Activated T-helper 2 cell treated with anti-CD3 and anti-CD28 coated beads, Interferon-gamma antibody, Interleukin-2, Interleukin-4, amounts not matched to agents 10 μg/mL and 5 μg/mL and 100 μg/mL, durations not matched to agents 14 hours and 24 hours and 36 hours (primary cell): ENCODE measurements at places on chromosomes 2 and 18. TPM values are rescaled to one million over a fixed set of nuclear protein-coding genes. Genes with fewer than 3 reads are reported as not detected.
A peak's percentile ranks its signal among the peaks of the same experiment; 100 is the strongest.

DNA sequence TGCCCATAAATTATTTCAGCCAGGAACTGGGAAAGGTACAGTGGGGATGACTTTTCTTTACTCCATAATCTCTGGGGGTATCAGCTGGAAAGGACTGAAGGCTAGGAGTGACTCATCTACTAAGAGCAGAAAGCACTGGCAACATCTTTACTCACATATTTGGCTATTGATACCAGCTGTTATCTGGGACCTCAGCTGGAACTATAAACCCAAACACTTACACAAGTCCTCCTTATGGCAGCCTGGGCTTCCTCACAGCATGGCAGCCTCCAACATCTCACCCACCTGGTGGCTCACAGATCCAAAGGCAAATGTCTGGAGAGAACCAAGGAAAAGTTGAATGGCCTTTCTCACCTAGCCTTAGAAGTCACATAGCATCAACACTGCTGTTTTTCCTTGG, 379.0 kb upstream of the RND3 start:
- no peaks in the 10 kb centered on the region for H3K4me1 ChIP-seq
- H3K27ac ChIP-seq: no peak overlapping the region
- no peak for DNase-seq

DNA sequence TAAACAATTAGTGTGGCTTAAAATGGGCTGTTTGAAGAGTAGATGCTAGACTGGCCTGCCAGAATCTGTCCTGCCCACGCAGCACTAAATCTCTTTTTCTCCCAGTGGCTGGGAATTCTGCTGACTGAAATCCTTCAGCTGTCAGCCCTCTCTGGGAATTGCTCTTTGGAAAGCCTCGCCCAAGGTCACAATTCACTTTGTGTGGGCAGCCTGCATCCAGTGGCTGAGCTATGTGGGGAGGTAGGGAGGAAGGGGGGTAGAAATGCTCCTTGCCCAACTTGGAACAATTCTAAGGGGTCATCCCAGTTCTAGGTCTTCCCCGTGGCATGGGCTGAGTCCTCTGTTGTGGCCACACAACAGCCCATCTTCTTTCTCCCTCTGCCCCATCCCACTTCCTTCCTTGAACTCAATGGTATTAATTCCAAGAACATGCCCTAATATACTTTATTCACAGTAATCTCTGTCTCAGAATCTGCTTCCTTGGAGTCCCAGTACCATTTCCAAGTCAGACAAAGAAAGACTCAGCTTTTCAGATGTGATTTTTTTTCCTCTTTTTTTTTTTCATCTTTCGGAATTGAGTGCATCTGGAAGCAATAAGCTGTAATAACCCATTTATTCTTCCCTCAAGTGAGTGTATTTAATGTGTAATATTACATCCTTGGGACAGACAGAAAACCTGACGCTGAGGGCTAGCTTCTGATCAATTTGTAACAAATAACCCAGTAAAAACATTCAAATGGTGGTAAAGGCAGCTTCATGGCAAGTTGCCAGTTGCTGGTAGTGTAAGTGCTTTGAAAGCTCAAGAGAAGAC, 189.4 kb downstream of the GPD2 start:
- H3K4me1 ChIP-seq: no peaks in the 10 kb centered on the region
- no peak overlapping the region for H3K4me3 ChIP-seq
- no peak for DNase-seq
- no peak overlapping the region for H3K27ac ChIP-seq
- H3K27me3 ChIP-seq: peaks cover 6% of the 10 kb centered on the region

GRCh38 chr2:1864981-1865421, 120.7 kb upstream of the PXDN start:
- no peak for DNase-seq
- no peaks in the 10 kb centered on the region for H3K36me3 ChIP-seq
- no peak overlapping the region for H3K27ac ChIP-seq

GRCh38 chr2:176565641-176566323, 296.5 kb downstream of the MTX2 start:
- H3K36me3 ChIP-seq: no peaks in the 10 kb centered on the region
- H3K27ac ChIP-seq: no peak overlapping the region
- H3K27me3 ChIP-seq: peaks cover 39% of the 10 kb centered on the region
- no peak overlapping the region for H3K4me3 ChIP-seq
- no peaks in the 10 kb centered on the region for H3K4me1 ChIP-seq

GRCh38 chr18:46680784-46681695, 24.0 kb upstream of the LOXHD1 start:
- H3K4me1 ChIP-seq: no peaks in the 10 kb centered on the region
- H3K36me3 ChIP-seq: no peaks in the 10 kb centered on the region
- no peak overlapping the region for H3K27ac ChIP-seq
- no peak for DNase-seq

- no peaks in the 10 kb centered on the region for H3K27me3 ChIP-seq
- no peaks in the 10 kb centered on the region for H3K4me1 ChIP-seq
- no peaks in the 10 kb centered on the region for H3K36me3 ChIP-seq
- DNase-seq: no peak
- no peak overlapping the region for H3K4me3 ChIP-seq
Observed at GRCh38 chr2:120932472-120932871, 196.8 kb downstream of the GLI2 start.

- peak overlapping the region; percentile 99 for H3K27ac ChIP-seq
- peaks cover 20% of the 10 kb centered on the region for H3K36me3 ChIP-seq
- peaks cover 40% of the 10 kb centered on the region for H3K4me1 ChIP-seq
- H3K4me3 ChIP-seq: peak overlapping the region; percentile 100
Observed at GRCh38 chr2:196925768-196926561, 542 bp downstream of the PGAP1 start.

GRCh38 chr2:234629596-234629995, 132.7 kb upstream of the ARL4C start:
- no peaks in the 10 kb centered on the region for H3K4me1 ChIP-seq
- H3K4me3 ChIP-seq: no peak overlapping the region
- H3K36me3 ChIP-seq: no peaks in the 10 kb centered on the region
- DNase-seq: no peak
- no peak overlapping the region for H3K27ac ChIP-seq

DNA sequence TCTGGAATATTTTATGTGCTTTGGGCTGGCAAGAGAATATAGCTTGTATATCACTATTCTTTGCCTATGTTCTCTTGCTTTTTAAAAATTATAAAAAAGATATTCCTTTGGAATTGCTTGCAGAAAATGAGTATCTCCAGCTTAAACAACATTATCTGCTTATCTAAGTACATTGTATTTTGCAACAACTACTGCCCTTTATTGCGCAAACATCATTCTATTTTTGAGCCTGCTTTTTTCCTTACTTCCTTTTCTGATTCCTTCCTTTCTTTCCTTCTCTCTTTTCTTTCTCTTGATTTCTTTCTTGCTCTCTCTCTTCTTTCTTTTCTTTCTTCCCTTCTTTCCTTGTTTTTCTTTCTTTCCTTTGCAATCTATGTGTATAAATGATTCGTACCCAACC, 74.0 kb downstream of the UNC80 start:
- no peaks in the 10 kb centered on the region for H3K36me3 ChIP-seq
- H3K4me1 ChIP-seq: no peaks in the 10 kb centered on the region
- no peaks in the 10 kb centered on the region for H3K27me3 ChIP-seq
- no peak overlapping the region for H3K27ac ChIP-seq
- no peak for DNase-seq

- H3K36me3 ChIP-seq: no peaks in the 10 kb centered on the region
- no peaks in the 10 kb centered on the region for H3K27me3 ChIP-seq
- H3K4me1 ChIP-seq: no peaks in the 10 kb centered on the region
- no peak for DNase-seq
- no peak overlapping the region for H3K4me3 ChIP-seq
Observed at GRCh38 chr2:133812826-133813617, 244.8 kb upstream of the NCKAP5 start.

- no peak for DNase-seq
- H3K27ac ChIP-seq: no peak overlapping the region
- no peaks in the 10 kb centered on the region for H3K27me3 ChIP-seq
- no peaks in the 10 kb centered on the region for H3K36me3 ChIP-seq
Observed at GRCh38 chr2:199057936-199058335, 399.8 kb downstream of the SATB2 start.

GRCh38 chr2:39723497-39723896, 55.6 kb downstream of the THUMPD2 start:
- no peak overlapping the region for H3K27ac ChIP-seq
- DNase-seq: no peak
- peaks cover 3% of the 10 kb centered on the region for H3K4me1 ChIP-seq
- H3K36me3 ChIP-seq: no peaks in the 10 kb centered on the region
- peaks cover 13% of the 10 kb centered on the region for H3K27me3 ChIP-seq
- H3K4me3 ChIP-seq: no peak overlapping the region

- H3K27ac ChIP-seq: no peak overlapping the region
- H3K36me3 ChIP-seq: no peaks in the 10 kb centered on the region
- H3K4me3 ChIP-seq: no peak overlapping the region
- H3K4me1 ChIP-seq: no peaks in the 10 kb centered on the region
Observed at GRCh38 chr2:26650713-26651469, 9.7 kb upstream of the CIB4 start.

GRCh38 chr2:235077046-235077445, 125.2 kb downstream of the SH3BP4 start:
- no peaks in the 10 kb centered on the region for H3K27me3 ChIP-seq
- DNase-seq: no peak

GRCh38 chr2:115122701-115123100, 680.3 kb downstream of the DPP10 start:
- H3K27me3 ChIP-seq: no peaks in the 10 kb centered on the region
- H3K27ac ChIP-seq: no peak overlapping the region
- no peaks in the 10 kb centered on the region for H3K36me3 ChIP-seq
- no peak for DNase-seq

DNA sequence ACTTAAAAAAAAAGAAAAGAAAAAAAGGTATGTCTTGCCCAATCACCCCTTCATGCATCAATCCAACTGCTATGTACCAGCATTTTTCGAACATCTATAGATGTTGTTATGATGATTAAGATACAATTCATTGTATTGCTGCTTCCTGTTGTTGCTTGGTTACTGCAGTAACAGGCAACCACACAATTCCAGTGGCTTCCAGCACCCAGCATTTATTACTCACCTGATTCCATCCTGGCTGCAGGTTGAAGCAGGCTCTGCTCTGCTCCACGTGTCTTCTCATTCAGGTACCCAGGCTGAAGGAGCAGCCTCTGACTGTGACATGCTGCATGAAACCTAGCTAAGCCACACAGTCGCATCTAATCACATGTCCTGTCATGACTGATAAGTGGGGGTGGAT, 196.9 kb downstream of the INO80D start:
- H3K27me3 ChIP-seq: no peaks in the 10 kb centered on the region
- no peak overlapping the region for H3K4me3 ChIP-seq
- H3K36me3 ChIP-seq: no peaks in the 10 kb centered on the region
- no peak for DNase-seq

DNA sequence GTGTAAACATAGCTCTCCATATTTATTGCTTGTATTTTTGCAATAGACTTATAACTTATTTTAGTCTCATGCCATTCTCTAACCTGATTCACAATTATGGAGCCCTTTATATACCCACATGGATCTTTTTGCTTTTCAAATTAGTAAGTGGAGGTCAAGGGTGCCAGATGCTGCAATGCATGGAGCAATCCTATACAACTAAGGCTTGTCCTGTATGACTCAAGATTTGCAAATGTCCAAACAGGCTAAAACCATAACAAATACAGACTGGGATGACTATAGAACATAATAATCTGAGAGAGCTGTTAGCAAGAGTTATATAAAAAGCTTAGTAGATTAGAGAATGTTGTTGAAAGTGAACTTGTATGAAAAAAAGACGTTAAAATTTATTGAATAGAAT, 690.4 kb upstream of the NRXN1 start:
- H3K27me3 ChIP-seq: no peaks in the 10 kb centered on the region
- no peak overlapping the region for H3K4me3 ChIP-seq
- H3K4me1 ChIP-seq: no peaks in the 10 kb centered on the region
- H3K36me3 ChIP-seq: no peaks in the 10 kb centered on the region
- H3K27ac ChIP-seq: no peak overlapping the region

DNA sequence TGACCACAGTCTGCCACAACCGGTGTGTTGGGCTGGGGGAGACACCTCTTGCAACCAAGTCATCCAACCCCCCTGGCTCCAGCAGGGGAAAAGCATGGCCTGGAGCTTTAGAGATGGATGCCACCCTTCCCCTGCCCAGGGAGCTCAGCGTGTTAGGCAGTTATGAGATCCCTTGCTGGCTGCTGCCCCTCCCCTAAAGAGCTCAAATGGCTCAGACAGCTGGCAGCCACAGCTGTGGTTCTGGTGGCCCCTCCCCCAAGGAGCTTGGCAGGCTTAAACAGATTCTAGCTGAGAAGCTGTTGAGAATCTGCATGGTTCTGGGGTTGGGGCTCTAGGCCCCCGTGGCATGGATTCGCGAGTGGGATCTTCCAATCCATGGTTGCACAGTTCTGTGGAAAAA, 64.7 kb downstream of the TEX51 start:
- H3K4me3 ChIP-seq: no peak overlapping the region
- no peaks in the 10 kb centered on the region for H3K4me1 ChIP-seq
- no peaks in the 10 kb centered on the region for H3K36me3 ChIP-seq
- DNase-seq: no peak

DNA sequence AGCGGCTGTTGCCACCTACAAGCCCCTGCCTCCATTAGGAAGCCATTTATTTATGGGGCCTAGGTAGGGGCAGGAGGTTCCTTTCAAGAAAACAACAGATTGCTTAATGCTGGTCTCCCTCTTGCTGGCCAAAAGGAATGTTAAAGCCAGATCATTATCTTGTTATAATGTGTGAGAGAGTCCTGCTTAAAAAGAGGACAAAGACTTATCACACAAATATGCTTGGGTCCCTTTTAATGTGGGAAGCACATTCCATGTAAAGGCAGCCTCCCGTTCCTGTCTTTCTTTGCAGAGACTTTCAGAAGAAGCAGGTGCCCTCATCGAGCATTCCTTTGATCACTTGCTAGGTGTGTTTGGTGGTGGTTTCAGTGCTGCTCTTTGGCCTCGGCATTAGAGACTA, 76.4 kb downstream of the AGAP1 start:
- H3K27ac ChIP-seq: no peak overlapping the region
- no peak for DNase-seq
- H3K36me3 ChIP-seq: no peaks in the 10 kb centered on the region
- no peak overlapping the region for H3K4me3 ChIP-seq
- no peaks in the 10 kb centered on the region for H3K4me1 ChIP-seq

Gene PLCL1
- total RNA-seq: 1.8 and 2.0 TPM in 2 replicates

Gene ALPI
- total RNA-seq: not detected in 2 replicates

Gene PPP1R7
- 101 and 106 TPM in 2 replicates for total RNA-seq

Gene EDAR
- total RNA-seq: 0.11 TPM in 2 replicates

Gene PAX8
- total RNA-seq: 0.76 and 0.84 TPM in 2 replicates

Gene PARD6G
- 0.21 and 0.23 TPM in 2 replicates for total RNA-seq

Gene ATP6V1C2
- total RNA-seq: 0.07 TPM in 1 of 2 replicates, not detected in the other

Gene STARD6
- total RNA-seq: not detected in 2 replicates

Gene G6PC2
- not detected in 2 replicates for total RNA-seq
